Stimulated activated CD4-positive, alpha-beta T cell treated with anti-CD3 and anti-CD28 coated beads, Interleukin-1b, Interleukin-23, amount 100 ng/mL, for 24 hours (primary cell): ENCODE measurements at places on chromosomes 4 and X.

GRCh38 chr4:77202491-77202890 lies 45.5 kb downstream of the CCNG2 start:
- DNase-seq = no peak

DNA sequence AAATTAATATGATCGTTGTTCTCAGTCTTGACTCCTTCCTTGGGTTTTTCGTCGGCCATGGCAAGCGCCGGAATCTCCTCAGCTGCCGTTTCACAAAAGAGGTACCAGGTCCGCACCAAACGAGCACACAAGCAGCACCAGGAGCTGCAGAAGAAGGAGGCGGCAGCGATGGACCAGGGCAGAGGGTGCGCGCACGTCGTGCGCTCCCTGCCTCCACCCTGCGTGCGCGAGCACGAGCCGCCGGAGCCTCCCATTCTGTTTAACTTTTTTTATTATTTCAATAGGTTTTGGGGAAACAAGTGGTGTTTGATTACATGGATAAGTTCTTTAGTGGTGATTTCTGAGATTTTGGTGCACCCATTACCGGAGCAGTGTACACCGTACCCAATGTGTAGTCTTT lies 158.2 kb downstream of the PLS3 start:
- no peak for DNase-seq

DNA sequence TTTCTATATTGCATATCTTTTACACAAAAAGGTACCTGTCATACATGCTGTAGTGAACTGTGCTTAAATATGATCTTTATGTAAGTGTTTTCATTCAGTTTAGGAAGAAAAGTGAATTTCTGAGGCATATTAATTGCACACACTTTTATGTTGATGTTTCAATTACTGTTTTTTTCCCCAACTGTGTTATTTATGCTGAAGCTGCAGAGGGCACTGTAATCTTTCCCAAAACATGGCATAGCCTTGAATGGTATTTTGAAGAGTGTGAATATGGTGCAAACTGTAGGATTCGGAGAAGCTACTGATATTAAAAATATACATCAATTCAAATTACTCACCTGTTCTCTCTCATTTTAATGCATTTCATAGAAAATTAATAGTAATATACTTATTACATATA lies 6.0 kb upstream of the CENPE start:
- DNase-seq = no peak

DNA sequence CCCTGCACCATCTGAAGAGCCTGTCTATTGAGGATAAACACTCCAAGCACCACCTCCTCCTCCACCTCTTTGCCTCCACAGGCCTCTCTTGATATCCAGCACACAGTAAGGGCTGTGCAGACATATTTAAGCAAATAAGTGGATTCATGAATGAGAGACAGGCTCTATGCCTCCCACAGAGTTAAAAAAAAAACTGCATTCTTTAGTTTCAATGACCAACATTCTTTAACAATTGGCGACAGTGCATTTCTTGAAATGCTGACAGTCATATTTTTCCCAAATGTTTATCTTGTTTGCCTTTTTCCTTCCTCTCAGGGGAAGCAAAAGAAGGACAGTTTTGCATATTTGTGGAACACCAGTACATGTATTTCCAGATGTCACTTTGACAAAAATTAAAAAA lies 38.6 kb downstream of the MXRA5 start:
- DNase-seq = no peak

DNA sequence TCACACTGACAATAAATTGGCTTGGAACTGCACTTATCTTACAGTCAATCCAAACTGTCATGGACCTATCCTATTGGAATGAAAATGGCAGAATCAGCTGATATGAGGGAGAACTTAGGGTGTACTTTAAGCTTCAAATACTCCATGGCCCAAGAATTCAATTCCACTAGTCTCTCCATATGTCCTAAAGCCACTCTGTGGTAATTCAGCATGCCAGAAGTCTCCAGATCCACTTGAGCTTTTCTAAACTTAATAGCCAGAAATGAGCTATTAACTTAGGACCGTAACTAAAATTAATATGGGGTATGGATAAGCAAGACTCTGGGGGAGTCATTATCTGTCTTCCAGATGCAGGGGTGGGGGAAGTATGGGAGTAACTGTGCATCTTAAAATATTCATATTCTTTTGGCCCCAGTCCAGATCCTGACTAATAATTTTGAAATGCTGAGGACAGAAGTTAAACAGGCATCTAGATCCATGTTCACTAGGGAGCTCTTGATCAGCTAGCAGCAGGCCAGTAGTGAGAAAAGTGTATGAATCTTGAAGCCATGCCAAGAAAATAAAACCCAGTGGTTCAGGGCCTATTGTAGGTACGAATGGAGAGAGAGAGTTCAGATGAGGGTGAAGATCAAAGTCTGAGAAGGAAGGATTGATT lies 167.6 kb downstream of the DKK2 start:
- DNase-seq = no peak

GRCh38 chr4:80787306-80787705 lies 243.2 kb upstream of the BMP3 start:
- DNase-seq = no peak

DNA sequence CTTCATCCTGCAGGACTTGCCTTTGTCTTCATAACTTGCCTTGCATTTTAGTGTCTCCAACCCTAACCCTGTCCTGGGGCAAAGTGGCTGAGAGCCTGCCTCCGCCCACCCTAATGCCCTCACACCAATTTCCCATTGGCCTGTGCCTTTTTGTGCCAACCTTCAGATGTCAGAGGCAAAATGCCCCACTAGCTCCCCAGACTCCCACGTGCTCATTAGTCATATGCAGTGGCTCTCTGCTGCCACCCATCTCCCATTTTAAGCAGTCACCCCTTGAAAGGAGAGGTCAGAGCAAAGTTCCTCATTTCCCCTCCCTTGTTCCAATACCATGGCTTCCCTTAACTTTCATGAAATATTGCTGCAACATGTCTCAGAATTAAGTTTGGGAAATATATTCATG lies 74.8 kb upstream of the PASD1 start:
- no peak for DNase-seq
